ENCODE measurements at places on chromosomes 16 and 17. TPM values are rescaled to one million over a fixed set of nuclear protein-coding genes. Genes with fewer than 3 reads are reported as not detected.

Gene HS3ST4
- not detected for polyA plus RNA-seq

Gene CCR7
- polyA plus RNA-seq: 1.7 TPM

Gene TTLL6
- 0.22 TPM for polyA plus RNA-seq

Gene PDF
- 4.9 TPM for polyA plus RNA-seq

Gene ASPA
- polyA plus RNA-seq: 9.8 TPM

Gene HOXB1
- not detected for polyA plus RNA-seq

Gene TBC1D3G
- polyA plus RNA-seq: not detected

Gene LAT
- 5.6 TPM for polyA plus RNA-seq

Gene RABEP2
- polyA plus RNA-seq: 15.1 TPM

Gene TBC1D3I
- polyA plus RNA-seq: 0.66 TPM

Gene AGRP
- polyA plus RNA-seq: not detected

Gene RHBDL3
- 0.79 TPM for polyA plus RNA-seq

Gene RNF157
- 5.4 TPM for polyA plus RNA-seq

Gene ATP6V0C
- polyA plus RNA-seq: 74.2 TPM

Gene CTRB2
- polyA plus RNA-seq: 31,205 TPM

Gene CD300C
- polyA plus RNA-seq: 0.37 TPM

Gene LLGL2
- polyA plus RNA-seq: 93.4 TPM

Gene BEAN1
- 0.34 TPM for polyA plus RNA-seq

Gene ABCC3
- polyA plus RNA-seq: 25.1 TPM

Gene SOCS1
- polyA plus RNA-seq: 29.7 TPM

Gene PPL
- 44.6 TPM for polyA plus RNA-seq

Gene AXIN2
- 2.2 TPM for polyA plus RNA-seq

Gene RUSF1
- polyA plus RNA-seq: 65.8 TPM

Gene CSH1
- polyA plus RNA-seq: not detected

Gene KRTAP2-2
- not detected for polyA plus RNA-seq

Gene ACE
- polyA plus RNA-seq: 2.2 TPM

Gene DYNLRB2
- polyA plus RNA-seq: 0.31 TPM

Gene GPR179
- polyA plus RNA-seq: 0.02 TPM

Gene CTRB1
- 1.8 TPM for polyA plus RNA-seq

Gene TMC7
- polyA plus RNA-seq: 1.3 TPM

Gene HOXB9
- 0.15 TPM for polyA plus RNA-seq

Gene CES1
- polyA plus RNA-seq: 67.4 TPM

Gene VWA3A
- polyA plus RNA-seq: 0.03 TPM

Gene SGSM2
- 72.3 TPM for polyA plus RNA-seq

Gene CSNK1D
- polyA plus RNA-seq: 90.8 TPM

Gene KIF1C
- 113 TPM for polyA plus RNA-seq

Gene PRR35
- polyA plus RNA-seq: 0.20 TPM

Gene SCNN1G
- not detected for polyA plus RNA-seq

Gene WWOX
- 5.7 TPM for polyA plus RNA-seq

Gene GAST
- not detected for polyA plus RNA-seq

Gene DPEP3
- polyA plus RNA-seq: not detected

Gene GRAP
- 1.5 TPM for polyA plus RNA-seq

Measured in adipose tissue (tissue), 3 donors.